Activated naive CD4-positive, alpha-beta T cell (primary cell): ENCODE measurements at places on chromosomes 16 and 17.

DNA sequence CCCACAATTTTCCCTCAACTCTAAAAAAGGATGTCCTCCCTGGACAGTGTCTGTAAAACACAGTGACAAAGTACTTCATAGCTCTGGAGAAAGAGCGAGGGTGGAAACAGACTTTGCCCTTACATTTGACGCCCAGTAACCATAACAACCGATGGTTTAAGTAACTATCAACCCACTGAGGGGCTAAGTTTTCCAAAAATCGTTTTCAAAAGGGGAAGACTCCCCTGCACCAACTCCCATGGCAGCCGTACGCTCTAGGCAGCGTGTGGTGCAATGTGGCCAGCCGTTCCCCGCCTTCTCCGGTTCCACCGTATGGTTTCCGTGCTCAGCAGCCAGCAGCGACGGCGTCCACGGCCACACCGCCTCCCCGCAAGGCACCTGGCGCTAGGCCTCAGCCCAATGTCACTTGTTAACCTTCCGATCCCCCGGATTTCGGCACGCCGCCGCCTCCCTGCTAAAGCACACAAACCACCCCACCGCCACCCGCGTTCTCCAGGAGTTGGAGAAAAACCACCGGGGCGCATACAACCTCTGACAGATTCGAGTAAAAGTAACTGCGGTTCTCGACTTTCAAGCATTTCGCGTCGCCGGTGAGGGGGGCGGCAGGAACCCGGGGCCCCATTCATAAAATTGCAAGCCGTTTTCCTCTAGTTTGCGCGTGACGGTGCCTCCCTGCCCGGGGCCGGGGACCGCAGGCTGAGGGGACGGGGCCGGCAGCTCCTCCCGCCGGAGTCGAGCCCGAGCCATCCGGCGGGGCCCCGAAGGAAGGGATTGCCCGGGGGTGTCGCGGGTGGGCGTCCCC lies 661 bp downstream of the TEX2 start:
- DNase-seq = peak; percentile 40

GRCh38 chr16:2702871-2703745 lies 16.9 kb downstream of the PRSS27 start:
- no peak for DNase-seq

- DNase-seq = no peak
These were observed 2.6 kb downstream of the CAMKK1 start for GRCh38 chr17:3890082-3890877.

DNA sequence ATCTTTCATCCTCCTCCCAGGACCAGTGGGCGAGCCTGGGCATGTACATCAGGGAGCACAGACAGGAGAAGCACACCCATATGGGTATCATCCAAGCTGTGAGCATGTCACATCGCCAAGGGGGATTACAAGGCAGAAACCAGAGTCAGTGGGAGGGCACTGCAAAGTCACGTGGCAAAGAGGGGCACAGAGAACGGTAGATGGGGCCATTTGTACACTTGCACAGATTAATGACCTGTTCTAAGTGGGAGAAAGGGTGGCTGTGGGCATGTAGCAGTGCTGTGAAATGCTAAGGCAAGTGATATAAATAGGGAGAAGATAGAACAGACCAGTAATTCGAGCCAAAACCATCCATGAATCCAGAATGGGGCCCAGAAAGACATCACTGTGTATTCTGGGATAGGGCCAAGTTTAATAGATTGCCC lies 265.0 kb downstream of the CPPED1 start:
- DNase-seq = no peak

DNA sequence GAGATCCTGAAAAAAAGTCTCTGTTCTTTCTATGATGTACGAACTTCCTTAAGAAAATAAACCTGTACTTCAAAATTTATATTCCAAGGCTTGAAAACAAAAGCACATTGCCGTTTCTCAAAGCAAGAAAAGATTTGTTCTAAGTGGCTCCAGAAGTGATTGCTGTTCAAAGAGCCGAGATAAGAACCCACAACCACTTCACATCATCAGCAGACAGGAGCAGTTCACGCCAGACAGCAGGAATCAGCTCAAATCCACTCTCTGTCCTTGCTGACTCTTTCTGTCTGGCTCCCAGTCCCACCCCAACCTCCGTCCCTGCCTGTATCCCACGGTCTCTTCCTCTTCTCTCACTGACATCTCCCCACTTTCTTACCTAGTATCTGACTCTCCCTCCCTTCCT lies 85.0 kb upstream of the MYOCD start:
- no peak for DNase-seq

GRCh38 chr17:65564793-65565192 lies 3.3 kb upstream of the AXIN2 start:
- no peak for DNase-seq

GRCh38 chr17:2232244-2232638 lies 71.3 kb downstream of the SMG6 start:
- no peak for DNase-seq
